PC-9 (cell line): ENCODE measurements at places on chromosomes 2 and 18. TPM values are rescaled to one million over a fixed set of nuclear protein-coding genes. Genes with fewer than 3 reads are reported as not detected.

B3GNT7 gene
- 14.0 and 25.8 TPM in 2 replicates for total RNA-seq

ADRA2B gene
- 0.26 and 0.55 TPM in 2 replicates for total RNA-seq

PLEK gene
- not detected in 2 replicates for total RNA-seq

MYOM1 gene
- total RNA-seq: 0.88 and 1.3 TPM in 2 replicates

C18orf54 gene
- 6.7 and 7.6 TPM in 2 replicates for total RNA-seq

LINC00305 gene
- total RNA-seq: not detected in 2 replicates

RAB17 gene
- total RNA-seq: 86.3 and 88.1 TPM in 2 replicates

KCNJ3 gene
- not detected in 2 replicates for total RNA-seq

TMEM178A gene
- total RNA-seq: 2.8 and 2.9 TPM in 2 replicates

ATL2 gene
- 66.4 and 75.3 TPM in 2 replicates for total RNA-seq

TPRKB gene
- total RNA-seq: 20.4 and 33.8 TPM in 2 replicates

RAX gene
- not detected in 2 replicates for total RNA-seq

ACMSD gene
- total RNA-seq: not detected in 2 replicates

LYPD6 gene
- total RNA-seq: 0.74 and 1.1 TPM in 2 replicates

GPAT2 gene
- 9.1 and 11.0 TPM in 2 replicates for total RNA-seq

CYBRD1 gene
- total RNA-seq: 125 and 132 TPM in 2 replicates

PARD6G gene
- total RNA-seq: 0.15 and 0.23 TPM in 2 replicates

FLACC1 gene
- total RNA-seq: 0.75 and 0.87 TPM in 2 replicates

ALPI gene
- total RNA-seq: not detected in 2 replicates

SERPINB3 gene
- total RNA-seq: not detected in 2 replicates

TACR1 gene
- not detected in 2 replicates for total RNA-seq

IGFBP2 gene
- total RNA-seq: 106 and 133 TPM in 2 replicates
